Smooth muscle cell of trachea (primary cell): ENCODE measurements at places on chromosomes 6 and 20. TPM values are rescaled to one million over a fixed set of nuclear protein-coding genes. Genes with fewer than 3 reads are reported as not detected.

Gene BCLAF1
- 60.7 and 137 TPM in 2 replicates for total RNA-seq

Gene C6orf132
- total RNA-seq: 0.29 and 0.99 TPM in 2 replicates

Gene ACSS1
- total RNA-seq: 1.3 and 2.6 TPM in 2 replicates

Gene EDN3
- not detected in 2 replicates for total RNA-seq

Gene CALHM4
- not detected in 2 replicates for total RNA-seq

Gene EFCAB8
- total RNA-seq: 0.44 TPM in 1 of 2 replicates, not detected in the other

Gene SIRPB1
- total RNA-seq: 0.29 and 1.2 TPM in 2 replicates

Gene RIMS1
- total RNA-seq: under 0.01 and 0.33 TPM in 2 replicates

Gene ATP5F1E
- total RNA-seq: 23.2 and 27.6 TPM in 2 replicates

Gene OLIG3
- total RNA-seq: 0.17 TPM in 1 of 2 replicates, not detected in the other

Gene TNFRSF21
- total RNA-seq: 10.5 and 28.3 TPM in 2 replicates

Gene KCNK16
- total RNA-seq: not detected in 2 replicates

Gene HLA-G
- 0.17 TPM in 1 of 2 replicates, not detected in the other for total RNA-seq

Gene UNC5CL
- under 0.01 and 0.15 TPM in 2 replicates for total RNA-seq

Gene GPR6
- total RNA-seq: not detected in 2 replicates

Gene RIPPLY2
- 0.29 and 0.66 TPM in 2 replicates for total RNA-seq

Gene KCTD20
- total RNA-seq: 42.8 and 43.6 TPM in 2 replicates

Gene F13A1
- total RNA-seq: not detected in 2 replicates

Gene CLIC5
- not detected in 2 replicates for total RNA-seq

Gene TFAP2A
- total RNA-seq: under 0.01 and 0.29 TPM in 2 replicates

Gene OR10C1
- total RNA-seq: not detected in 2 replicates

Gene SIRPD
- total RNA-seq: not detected in 2 replicates

Gene EBF4
- total RNA-seq: 0.15 and 0.99 TPM in 2 replicates

Gene SLC13A3
- 2.9 and 6.0 TPM in 2 replicates for total RNA-seq

Gene VSX1
- not detected in 2 replicates for total RNA-seq

Gene ENPP3
- total RNA-seq: 0.15 and 0.33 TPM in 2 replicates

Gene WFDC12
- not detected in 2 replicates for total RNA-seq

Gene ADGRF4
- under 0.01 TPM in 1 of 2 replicates, not detected in the other for total RNA-seq

Gene BPIFB1
- not detected in 2 replicates for total RNA-seq

Gene TTLL9
- 0.17 TPM in 1 of 2 replicates, not detected in the other for total RNA-seq

Gene LTA
- total RNA-seq: not detected in 2 replicates

Gene TRPC4AP
- 86.2 and 90.2 TPM in 2 replicates for total RNA-seq

Gene WFDC13
- not detected in 2 replicates for total RNA-seq

Gene PI16
- 0.50 TPM in 1 of 2 replicates, not detected in the other for total RNA-seq

Gene TCP11
- 0.15 TPM in 1 of 2 replicates, not detected in the other for total RNA-seq
